ENCODE measurements at places on chromosomes 3 and 15.

GRCh38 chr3:194274424-194275085 lies 76.6 kb downstream of the CPN2 start:
- DNase-seq, result no peak

- DNase-seq, result no peak
Observed at GRCh38 chr3:37892927-37893600, 31.4 kb downstream of the CTDSPL start.

DNA sequence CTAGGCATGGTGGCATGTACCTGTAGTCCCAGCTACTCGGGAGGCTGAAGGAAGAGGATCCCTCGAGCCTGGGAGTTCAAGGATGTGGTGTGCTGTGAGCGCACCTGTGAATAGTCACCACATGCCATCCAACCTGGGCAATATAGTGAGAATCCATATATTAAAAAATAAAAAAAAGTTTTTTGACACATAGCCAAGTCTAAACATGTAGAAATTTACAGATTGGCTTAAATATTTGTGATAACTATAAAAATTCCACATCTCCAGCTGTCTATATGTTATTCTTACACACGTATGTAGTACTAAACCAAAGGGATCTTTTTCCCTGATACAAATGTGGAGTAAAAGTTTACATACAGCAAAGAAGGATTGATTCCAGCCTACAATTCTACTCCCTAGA lies 119.7 kb downstream of the CNTN4 start:
- no peak for DNase-seq

GRCh38 chr15:67839499-67839928 lies 331 bp downstream of the RNU6-1 start:
- DNase-seq, result peak; percentile 47

GRCh38 chr3:180000500-180000899 lies 36.2 kb downstream of the PEX5L start:
- DNase-seq, result no peak

GRCh38 chr3:10957976-10958749 lies 34.4 kb upstream of the SLC6A1 start:
- DNase-seq, result no peak

GRCh38 chr15:45474799-45475198 lies 47.8 kb downstream of the SLC30A4 start:
- no peak for DNase-seq

Measured in stimulated activated CD4-positive, alpha-beta T cell treated with anti-CD3 and anti-CD28 coated beads, Interleukin-4, amount 100 ng/mL, for 24 hours (primary cell).